ENCODE measurements at places on chromosomes 4 and X.

- no peak for DNase-seq
These were observed 78.1 kb upstream of the TRIM2 start for GRCh38 chr4:153126137-153126536.

DNA sequence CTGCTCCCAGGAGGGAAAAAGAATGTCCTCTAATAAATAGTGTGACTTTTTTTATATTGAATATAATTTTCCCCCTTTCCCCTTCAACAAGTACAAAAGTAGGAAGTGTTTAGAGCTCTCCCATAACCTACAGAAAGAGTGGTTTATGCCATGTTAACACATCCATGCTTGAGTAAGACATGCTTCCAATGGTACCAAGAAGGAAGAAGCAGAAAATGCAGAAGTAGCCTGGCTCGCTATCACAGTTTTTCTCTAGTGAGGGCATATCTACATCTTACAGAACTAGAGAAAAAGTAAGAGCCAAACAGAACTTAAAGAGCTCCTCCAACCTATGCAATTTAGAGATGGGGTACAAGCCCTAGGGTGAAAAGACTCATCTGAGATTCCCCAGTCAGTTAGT lies 82.5 kb downstream of the ARHGEF9 start:
- DNase-seq = no peak

- no peak for DNase-seq
These were observed 172.8 kb upstream of the CXCL13 start for GRCh38 chr4:77432717-77433417.

DNA sequence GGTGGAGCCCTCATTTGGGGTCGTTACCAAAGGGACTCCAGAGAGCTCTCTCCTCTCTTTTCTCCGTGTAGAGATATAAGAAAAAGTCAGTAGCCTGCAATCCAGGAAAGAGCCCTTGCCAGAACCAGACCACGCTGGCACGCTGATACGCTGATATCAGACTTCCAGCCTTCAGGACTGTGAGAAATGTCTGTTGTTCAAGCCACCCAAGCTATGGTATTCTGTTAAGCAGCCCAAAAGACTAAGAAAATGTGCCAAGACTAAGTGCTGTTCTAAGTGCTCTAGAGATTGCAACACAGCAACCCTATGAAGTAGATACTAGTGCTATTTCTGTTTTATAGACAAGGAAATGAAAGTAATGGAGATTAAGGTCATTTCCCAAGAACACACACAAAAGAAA lies 205.7 kb downstream of the CAMK2D start:
- no peak for DNase-seq

DNA sequence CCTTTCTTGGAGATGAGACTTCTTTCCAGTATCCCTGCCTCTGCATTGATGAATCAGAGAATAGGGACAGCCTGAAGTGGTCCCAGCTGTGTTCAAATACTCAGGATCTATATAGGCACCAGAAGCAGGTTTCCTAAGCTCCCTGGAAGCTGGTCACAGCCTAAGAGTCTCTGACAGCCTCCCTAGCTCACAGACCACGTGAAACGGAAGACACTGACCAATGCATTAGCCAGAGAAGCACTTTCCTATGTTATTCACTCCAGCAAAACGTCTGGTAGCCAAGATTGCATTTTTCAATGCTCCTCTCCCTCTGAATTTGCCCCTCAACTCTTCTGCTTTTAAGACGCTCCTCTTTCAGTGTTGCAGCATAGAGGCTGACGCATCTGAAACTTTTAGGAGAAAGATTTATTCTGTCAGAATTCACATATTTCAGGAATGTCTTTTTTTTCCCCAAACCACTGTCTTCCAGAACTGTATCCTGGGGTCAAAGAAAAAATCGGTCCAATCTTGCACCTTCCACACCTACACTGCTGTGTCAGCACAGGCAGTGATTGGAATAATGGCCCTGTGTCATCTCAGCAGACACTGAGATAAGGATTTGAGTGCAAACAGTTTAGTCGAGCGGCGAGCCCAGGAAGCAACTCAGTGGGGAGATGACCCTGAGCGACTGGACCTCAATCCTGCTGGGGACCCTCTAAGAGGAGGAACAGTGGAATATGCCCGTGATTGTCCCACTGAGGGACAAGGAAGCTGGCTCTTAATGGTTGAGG lies 109.4 kb downstream of the SMIM20 start:
- no peak for DNase-seq

DNA sequence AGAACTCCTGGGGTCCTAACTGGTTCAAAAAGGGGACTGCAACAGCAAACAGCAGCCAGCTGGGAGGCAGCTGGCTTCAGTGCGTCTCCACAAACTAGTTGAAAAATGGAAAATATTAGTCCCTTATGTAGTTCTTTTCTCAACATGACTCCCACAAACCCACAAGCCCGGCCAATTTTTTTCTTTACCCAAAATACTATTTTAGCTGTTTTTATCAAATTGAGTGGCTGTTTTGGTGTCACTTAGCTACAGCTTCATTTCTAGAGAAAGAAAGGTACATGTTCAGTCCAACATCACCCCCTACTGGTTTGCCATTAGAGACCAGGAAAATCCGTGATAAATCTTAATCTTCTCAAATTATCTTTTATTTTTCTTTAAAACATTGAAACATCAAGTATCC lies 97.2 kb downstream of the GUCY2F start:
- no peak for DNase-seq

All from stimulated activated CD8-positive, alpha-beta memory T cell treated with anti-CD3 and anti-CD28 coated beads, Interleukin-4, amount 100 ng/mL, for 1 hour (primary cell).